Pulmonary artery endothelial cell (primary cell): ENCODE measurements at places on chromosomes 4 and X. TPM values are rescaled to one million over a fixed set of nuclear protein-coding genes. Genes with fewer than 3 reads are reported as not detected.
A peak's percentile ranks its signal among the peaks of the same experiment; 100 is the strongest.

DNA sequence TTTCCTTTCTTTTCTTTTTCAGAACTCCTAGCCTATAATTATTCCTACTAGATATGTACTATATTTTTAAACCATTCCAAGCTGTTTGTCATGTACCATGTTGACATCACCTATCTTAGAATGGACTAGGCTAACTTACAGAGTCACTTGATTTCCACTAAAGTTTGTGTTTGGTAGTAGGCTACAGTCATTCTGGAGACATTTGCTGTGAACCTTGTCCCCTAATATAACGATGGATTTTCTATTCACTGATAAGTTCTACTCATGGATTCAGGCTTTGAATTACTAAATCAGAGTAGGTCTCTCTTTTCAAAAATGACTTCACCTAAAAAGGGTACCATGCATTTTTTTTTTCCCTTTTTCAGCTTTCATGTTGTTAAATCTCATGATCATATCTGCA is 93.4 kb downstream of the PHEX start:
- no peak for DNase-seq

- peak; percentile 7 for DNase-seq
These were observed 238.4 kb downstream of the SNCA start for GRCh38 chr4:89598602-89599001.

GRCh38 chrX:68827848-68828624 is 785 bp upstream of the EFNB1 start:
- DNase-seq = peak; percentile 44

DNA sequence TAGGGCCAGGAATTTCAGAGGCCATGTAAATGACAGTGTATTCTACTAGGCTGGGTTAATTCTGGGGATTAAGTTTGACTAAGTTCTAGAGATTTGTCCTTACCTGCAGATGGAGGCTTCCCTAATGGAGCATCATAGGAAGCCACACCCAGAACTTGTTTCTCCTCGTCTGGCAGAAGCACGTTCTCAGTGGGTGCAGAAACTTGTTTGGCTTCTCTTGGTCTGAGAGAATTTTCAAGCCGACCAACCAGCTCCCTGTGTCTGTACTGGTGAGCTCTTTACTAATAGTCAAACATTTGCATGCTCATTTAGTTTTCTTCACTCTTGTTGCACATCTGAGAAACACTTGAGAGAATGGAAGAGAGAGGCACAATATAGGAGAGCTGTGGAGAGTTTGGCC is 907 bp upstream of the ATP10D start:
- DNase-seq = no peak

The CNGA2 gene
- total RNA-seq = not detected in 2 replicates

GRCh38 chrX:9614016-9614415 is 149.2 kb downstream of the TBL1X start:
- DNase-seq = no peak

GRCh38 chrX:118474586-118474985 is 21.0 kb upstream of the DOCK11 start:
- DNase-seq = no peak
